ENCODE measurements at places on chromosomes 6 and 20.

DNA sequence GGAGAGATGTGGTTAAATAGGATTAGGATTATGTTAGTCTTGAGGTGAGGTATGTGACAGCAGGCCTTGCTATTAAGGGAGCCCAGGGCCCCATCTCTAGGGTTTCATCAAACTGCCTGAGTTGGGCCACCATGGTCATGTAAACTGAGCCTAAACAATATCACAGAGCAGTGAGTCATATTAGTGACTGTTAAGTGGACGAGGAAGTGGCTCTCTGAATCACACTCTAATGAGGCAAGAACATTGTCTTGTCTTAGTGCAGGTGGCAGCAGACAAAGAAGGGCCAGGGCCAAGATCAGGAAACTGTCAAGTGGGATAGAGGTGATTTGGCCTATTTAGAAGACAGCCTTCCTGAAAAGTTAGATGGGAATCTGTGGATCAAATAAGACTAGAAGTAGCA is 23.1 kb downstream of the ENPP3 start:
- DNase-seq, result no peak

DNA sequence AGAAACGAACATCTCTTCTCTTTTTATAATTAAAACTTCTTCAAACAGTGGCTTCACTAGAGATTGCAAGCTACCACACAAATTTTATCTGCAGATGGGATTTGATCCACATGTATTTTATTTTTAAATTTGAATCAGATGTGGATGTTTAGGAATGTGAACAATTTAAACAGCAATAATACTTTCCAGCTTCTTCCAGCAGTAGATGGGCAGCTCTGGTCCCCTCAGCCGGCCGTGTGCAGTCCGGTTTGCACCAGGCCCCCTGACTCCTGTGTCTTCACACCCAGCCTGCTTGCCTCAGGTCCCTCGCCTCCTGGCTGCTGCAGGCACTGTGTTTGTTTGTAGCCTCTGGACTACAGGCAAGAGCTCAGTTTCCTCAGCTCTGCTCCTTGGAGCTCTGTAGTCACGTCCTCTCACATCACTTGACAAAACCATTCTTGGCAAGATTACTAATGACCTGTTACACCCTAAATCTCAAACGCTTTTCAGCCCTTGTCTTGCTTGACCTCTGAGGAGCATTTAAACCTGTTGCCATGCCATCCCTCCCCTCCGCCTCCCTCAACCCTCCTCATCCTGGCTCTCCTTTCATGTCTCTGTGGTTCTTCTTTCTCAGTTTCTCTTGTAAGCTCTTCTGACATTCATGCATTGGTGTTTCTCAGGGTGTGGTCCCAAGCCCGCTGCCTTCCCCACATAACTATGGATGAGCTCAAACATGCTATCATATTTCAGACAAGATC is 13.2 kb upstream of the ZBTB24 start:
- no peak for DNase-seq

GRCh38 chr6:44664716-44665115 is 277.2 kb downstream of the CDC5L start:
- peak; percentile 61 for DNase-seq

DNA sequence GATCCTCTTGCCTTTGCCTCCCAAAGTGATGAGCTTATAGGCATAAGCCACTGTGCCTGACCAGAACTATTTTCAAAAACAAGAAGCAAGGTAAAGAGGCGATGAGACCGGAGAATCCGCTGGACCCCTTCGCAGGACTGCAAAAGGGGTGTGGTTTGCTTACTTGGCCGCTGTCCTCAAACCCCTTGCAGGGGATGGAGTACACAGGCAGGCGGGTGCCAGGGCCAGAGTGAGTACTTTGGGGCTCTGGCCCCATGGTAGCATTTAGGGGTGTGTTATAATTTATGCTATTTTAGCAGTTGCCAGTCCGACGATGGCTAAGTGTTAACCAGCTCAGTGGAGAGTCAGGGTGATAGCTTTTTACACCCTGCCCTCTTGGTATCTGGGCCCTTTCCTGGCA is 1454.9 kb downstream of the HACE1 start:
- no peak for DNase-seq

DNA sequence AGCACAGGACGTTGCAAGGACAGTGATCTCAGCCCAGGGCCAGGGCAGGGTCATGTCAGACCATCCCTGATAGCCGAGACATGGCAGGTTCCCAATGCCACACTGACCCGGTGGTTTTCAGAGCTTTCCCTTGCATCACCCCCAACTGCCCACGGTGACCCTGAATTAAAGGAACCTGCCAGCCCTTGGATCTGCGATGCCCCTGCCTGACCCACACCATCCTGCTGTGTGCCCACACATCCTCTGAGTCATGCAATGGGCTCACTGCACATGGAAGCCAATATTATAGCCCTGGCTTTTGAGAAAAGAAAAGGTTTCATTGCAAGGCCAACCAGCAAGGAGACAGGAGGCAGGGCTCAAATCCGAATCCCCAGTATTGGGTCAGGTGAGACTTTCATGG is 132.6 kb upstream of the CST7 start:
- DNase-seq, result no peak

DNA sequence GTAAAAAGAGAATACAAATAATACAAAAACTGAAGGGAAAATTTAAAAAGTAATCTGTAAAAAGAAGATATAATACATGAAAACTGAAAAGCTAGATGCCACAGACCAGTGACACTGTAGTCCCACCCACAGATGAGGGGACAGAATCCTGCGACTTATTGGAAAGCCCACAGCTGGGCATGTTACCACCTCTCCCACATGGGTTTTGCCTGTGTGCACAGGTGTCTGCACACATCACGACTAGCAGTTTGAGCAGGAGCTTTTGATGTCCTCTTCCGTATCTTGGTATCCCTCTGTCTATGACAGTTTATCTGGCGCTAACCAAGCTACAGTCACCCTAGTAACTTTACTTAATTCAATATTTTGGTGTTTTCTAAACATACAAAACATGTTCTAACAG is 291.1 kb upstream of the EXOC2 start:
- DNase-seq, result no peak

GRCh38 chr20:56004611-56005388 is 519 bp downstream of the CBLN4 start:
- no peak for DNase-seq

DNA sequence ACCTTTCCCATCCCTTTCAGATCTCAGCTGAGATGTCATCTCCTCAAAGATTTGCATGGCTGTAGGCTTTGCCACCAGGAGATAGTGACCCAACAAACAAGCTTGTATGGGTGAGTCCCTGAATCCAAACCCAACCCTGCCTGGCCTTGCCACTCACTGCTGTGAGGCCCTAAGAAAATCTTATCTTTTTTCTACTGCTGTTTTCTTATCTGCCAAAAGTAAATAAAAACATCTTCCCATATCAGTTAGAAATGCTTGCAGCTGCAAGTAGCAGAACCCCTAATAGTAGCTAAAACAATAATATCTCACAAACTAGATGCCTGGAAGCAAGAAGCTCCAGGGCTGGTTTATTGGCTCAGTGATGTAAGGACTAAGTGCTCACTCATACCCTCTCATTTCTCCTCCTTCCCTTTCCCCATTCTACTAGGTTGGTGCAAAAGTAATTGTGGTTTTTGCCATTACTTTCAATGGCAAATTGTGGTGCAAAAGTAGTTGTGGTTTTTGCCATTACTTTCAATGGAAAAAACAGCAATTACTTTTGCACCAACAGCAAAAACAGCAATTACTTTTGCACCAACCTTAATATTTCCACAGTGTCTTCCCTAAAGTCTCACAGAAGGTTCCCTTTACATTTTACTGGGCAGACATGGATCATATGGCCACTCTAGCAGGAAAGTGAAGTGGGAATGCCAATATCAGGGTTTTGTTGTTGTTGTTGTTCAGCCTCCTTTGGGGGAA is 56.7 kb upstream of the PSMF1 start:
- no peak for DNase-seq

GRCh38 chr20:36173451-36173933 is 19.0 kb downstream of the EPB41L1 start:
- DNase-seq, result no peak

Measured in right hindlimb (tissue), 1 donor.